ENCODE measurements at places on chromosomes 3 and 15.

- peak; percentile 18 for DNase-seq
These were observed 60.4 kb downstream of the UQCC5 start for GRCh38 chr3:52596658-52597265.

DNA sequence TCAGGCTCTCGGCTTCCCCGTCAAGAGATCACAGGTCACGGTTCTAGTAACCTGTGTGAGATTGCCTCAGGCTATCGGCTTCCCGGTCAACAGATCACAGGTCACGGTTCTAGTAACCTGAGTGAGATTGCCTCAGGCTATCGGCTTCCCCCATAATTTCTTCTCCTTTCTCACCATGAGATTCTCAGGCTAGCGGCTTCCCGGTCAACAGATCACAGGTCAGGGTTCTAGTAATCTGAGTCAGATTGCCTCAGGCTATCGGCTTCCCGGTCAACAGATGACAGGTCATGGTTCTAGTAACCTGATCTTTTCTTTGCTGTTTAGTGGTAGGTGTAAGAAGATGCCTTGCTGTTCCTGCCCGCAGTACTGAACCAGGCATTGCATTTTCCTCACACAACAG lies 418.2 kb upstream of the ZNF717 start:
- DNase-seq = no peak

DNA sequence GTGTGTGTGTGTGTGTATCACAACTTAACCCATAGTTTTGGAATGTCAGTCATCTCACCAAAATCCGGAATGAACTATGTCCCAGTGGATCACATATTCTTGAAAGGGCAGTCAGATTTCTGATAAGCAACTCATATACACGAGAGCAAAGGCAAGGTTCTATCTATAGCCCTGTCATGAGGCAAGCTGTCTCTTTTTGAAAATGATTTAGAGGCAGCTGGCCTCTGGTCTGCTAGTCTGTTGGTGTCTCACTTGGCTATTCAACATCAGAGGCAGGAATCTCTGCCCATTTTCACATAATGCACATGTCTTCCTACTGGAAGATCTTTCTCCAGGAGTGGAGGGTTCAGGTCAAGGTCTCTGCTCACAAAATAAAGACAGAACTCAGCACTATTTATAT lies 79.8 kb downstream of the CNTN6 start:
- no peak for DNase-seq

- DNase-seq = no peak
These were observed 197.2 kb downstream of the MEIS2 start for GRCh38 chr15:36903195-36903594.

GRCh38 chr3:185896636-185897035 lies 41.2 kb downstream of the TRA2B start:
- no peak for DNase-seq

DNA sequence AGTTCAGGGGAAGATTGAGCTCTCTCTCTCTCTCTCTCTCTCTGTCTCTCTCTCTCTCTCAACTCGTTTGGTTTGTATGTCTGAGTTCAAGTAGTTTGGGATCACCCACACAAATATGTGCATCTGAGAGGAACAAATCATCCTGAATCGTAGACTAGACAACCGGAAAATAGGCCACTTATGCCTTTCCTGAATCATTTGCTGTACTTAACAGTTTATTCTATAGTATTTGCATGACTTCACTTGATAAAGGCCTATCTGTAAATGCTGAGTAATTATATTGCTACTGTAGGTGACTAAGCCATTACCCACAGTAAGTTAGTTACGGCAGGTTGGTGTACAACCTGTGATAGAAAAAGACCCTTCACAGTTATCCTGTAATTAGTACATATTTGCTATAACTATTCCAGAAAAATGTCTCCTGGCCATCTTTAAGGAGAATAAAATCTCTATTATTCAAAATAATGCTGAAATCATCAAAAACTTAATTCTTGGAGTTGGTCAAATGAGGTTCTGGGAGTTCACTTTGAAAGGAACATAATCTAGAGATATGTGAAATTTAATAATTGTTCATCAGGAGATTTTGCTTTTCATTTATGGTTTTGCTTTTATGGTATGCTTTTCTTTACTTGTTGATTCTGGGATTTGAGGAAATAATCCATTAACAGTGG lies 31.1 kb downstream of the OXSM start:
- no peak for DNase-seq

- DNase-seq = peak; percentile 13
These were observed 153.4 kb upstream of the UMPS start for GRCh38 chr3:124576565-124577493.

DNA sequence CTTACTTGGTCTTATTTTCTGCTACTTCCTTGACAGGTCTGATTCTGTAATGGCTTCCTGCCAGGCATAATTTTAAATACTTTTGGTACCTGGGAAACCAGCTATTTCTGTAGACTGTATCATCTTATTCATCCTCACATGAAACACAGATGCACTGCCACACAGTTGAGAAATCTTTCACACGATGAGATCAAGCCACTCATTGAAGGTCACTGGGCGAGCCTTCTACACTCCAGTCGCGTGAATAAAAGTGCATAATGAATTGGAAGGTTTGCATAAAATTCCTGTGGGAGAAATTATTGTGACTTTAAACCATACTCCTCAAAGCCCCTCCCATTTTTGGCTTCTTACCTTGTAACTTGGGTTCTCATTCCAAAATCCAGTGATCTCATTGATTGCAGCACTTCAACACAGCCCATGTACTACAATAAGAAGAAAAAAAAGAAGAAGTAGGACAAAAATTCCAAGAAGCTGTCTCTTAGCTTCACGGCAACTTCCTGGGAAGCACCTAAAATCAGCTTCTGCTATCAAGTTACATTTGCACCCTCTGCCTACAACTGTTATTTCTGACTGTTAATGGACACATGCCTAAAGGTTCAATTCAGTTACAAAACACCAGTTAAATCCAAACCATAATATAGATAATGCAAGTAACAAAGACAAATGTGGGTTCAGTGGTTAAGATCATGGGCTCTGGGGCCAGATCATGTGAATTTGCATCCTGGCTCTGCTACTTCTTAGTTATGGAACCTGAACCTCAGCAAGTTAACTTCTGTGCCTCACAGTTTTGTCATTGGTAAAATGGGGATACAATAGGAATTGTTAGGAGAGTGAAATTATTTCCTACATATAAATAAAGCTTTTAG lies 39.0 kb downstream of the SHC4 start:
- peak; percentile 57 for DNase-seq
